ENCODE measurements at places on chromosomes 5 and 9.

GRCh38 chr5:142014911-142015584 lies 2.2 kb upstream of the GNPDA1 start:
- DNase-seq = peak; percentile 86

DNA sequence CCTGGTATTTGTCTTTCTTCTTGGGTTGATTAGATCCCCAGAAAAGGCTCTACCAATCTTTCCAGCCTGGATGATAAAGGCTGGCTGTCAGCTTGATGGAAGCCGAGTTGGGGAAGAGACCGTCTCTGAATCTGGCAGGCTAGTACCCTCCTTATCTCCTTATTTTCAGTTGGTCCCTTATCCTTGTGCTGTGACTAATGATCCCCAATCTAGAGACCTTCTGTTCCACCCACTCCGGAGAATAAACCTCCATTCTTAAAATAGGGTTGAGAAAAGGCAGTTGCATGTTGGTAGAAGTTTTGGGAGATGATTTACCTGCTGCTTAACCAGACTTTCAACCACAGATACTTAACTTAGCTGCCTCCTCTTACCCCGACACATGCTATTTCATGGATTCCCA lies 52.3 kb downstream of the PRKACG start:
- DNase-seq = no peak

DNA sequence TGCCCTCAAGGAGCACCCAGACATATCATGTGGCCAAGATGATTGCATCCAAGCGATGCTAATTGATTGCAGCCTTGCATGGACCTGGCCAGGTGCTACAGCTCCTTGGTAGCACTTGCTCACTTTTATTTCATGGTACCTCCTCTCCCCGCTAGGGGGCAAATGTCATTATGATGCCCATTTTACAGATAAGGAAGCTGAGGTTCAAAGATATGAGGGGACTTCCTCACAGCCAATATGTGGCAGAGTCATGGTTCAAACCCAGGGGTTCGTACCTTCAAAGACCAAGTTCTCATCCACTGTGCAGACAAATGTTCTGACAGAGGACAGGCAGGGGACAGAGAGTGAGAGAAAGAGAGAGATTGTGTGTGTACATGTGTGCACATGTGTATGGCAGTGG lies 21.9 kb upstream of the KCNMB1 start:
- DNase-seq = peak; percentile 37

DNA sequence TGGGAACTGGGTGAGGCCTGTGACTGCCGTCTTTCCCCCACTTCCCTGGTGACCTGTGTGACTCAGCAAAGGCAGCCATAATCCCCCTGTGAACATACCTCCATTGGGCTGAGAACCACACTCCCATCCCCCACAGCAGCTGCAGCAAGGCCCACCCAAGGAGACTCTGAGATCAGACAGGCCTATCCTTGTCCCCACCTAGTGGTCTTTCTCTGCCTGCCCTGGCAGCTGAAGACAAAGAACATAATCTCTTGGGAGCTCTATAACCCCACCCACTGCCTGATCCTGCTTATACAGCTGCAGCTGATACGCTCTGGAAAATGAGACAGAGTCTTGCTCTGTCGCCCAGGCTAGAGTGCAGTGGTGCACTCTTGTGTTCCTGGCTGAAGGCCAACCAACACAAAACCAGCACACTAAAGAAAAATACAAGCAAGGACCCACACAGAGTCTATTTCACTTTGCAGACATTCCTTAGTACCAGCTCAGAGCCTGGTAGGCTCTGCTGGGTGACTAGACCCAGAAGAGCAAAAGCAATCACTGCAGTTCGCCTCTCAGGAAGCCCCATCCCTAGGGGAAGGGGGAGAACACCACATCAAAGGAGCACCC lies 106.7 kb downstream of the MCTP1 start:
- no peak for DNase-seq

- no peak for DNase-seq
Measured at GRCh38 chr5:32597041-32597629, 11.8 kb downstream of the SUB1 start.

GRCh38 chr9:127224178-127224882 lies 40.2 kb upstream of the GARNL3 start:
- DNase-seq = peak; percentile 84

DNA sequence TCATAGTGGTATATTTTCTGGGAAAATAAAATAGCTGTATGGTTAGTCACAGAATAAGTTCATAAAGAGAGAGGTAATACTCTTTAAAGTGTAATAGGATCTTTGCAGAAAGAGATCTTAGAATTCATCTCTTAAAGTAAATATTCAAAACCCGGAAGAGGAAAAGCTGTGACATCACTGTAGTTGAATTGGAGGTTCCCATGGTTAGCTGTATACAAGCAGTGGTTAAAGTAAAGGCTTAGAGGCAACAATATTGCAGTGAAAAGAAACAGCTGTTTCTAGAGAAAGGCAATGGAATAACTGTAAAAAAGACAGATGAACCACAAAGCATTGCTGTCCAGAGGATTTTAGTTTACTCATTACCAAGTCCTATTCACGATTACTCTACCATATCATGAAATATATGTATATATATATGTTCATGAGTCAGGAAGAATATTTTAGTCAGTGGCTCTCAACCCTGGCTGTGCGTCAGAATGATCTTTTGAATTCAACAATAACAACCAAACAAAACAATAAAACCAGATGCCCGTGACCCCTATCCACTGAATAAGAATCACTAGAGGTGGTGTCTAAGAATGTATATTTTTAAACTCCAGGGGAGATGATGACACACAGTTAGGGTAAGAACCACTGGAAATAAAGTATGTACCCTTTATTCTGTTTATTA lies 4.7 kb downstream of the ERCC6L2 start:
- peak; percentile 21 for DNase-seq

DNA sequence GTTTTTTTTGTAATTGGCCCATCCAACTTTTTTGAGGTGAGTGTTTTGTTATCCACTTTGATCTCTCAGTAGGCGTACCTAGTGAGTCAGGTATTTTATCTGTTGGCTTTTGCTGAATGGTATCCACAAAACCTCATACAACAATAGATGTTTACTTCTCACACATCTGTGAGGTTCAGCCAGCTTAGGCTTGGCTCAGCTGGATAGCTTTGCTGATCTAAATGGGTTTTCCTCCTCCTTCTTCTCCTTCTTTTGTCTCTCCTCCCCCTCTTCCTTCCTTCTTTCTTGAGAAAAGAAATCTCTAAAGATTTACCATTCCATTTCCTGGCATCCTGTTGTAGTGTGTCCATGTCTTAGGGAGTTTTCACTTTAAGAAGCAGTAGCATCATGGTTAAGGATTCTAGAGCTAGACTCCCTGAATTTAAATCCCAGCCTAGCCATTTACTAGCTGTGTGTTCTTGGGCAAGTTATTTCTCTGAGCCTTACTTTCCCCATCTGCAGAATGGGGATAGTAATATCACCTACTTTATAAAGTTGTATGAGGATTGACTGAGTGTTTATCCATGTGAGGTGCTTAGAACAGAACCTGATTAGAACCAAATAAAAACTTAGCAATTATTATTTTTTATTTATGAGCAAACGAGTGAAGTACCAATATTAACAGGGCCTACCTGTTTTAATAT lies 126.3 kb downstream of the ARHGAP26 start:
- no peak for DNase-seq

- no peak for DNase-seq
Measured at GRCh38 chr9:123772967-123773366, 157.0 kb downstream of the DENND1A start.

DNA sequence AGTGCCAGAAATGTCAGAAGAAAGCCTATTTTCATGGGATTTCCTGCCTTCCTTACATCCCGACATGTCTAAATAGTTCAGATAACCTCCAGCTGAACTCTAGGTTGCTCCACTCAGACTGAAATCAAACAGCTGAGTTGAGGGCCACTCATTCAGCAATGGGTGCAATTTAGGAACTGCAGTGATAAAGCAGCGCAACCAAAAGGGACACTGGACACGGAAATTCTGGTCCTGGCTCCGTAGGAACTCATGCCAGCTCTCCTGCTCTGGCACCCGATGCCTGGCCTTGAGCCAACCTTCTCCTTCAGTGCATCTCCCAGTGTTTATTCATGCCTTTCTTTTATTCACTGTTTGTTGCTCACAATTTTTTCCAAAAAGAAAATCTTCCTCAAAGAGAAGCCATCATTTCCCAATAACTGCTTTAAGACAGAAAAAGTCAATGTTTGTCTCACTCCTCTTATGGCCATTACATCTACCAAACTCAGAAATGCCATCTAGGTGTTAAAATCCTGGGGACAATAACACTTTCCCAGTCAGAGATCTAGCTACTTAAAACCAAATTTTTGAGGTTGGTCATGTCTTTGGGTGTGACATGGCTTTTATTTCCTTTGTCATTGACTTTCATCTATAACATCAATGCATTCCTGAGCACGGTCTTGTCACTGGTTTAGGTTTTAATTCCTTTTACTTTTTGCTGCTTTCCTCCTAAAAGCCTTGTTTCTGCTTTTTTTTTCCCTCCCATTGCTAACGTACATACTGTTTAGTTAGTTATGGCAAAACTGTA lies 126.9 kb downstream of the PDE4D start:
- DNase-seq = no peak

DNA sequence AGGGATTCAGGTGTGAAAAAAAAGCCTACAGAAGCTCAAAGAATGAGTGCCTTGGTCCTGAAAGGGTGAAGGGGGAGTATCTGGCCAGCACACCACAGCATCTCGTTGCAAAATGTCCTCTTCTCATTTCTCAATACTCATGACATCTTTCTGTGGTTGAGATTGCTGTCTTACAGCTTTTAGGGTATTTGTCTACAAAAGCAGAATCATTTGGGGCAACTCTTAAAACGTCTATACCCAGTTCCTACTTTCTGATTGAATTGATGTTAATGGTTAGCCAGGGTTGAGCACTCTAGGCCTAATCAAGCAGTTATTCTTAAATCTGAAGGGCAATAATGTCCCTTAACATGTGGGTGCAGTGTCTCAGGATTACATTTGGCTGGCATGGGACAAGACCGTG lies 21.2 kb upstream of the PCSK5 start:
- no peak for DNase-seq

GRCh38 chr5:178359738-178360137 lies 127.1 kb upstream of the PHYKPL start:
- no peak for DNase-seq

DNA sequence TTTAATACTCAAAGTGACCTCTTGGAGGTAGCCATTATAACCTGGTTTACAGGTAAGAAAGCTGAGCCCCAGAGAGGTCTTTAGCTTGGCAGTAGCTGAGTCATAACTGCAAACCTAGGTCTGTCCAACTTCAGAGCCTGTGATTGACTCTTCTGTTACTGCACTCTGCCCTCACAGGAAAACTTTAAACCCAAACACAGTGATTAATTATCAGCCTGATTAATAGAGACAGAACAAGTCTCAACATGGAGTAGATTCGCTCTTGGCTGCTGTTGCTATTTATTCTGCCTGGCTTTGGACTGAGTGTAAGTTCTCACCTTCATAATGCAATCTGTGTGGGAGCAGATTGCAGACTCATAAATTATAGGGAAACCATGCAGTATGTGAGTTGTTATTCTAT lies 27.4 kb upstream of the TXN start:
- no peak for DNase-seq

DNA sequence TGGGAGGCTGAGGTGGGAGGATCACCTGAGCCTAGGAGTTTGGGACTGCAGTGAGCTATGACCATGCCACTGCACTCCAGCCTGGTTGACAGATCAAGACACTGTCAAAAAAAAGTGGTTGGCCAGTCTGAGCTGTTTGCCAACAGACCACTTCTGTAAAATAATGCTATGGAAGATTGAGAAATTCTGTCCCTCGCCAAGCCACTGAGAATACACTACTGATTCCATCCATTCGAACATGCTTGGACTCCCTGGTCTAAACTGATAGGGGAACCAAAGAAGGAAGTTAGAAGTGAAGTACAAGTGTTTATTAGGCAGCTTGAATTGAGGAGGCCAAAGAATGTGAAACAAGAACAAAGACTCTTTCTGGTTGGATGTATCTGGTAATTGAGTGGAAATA lies 27.2 kb downstream of the ENC1 start:
- DNase-seq = no peak

- DNase-seq = no peak
Measured at GRCh38 chr5:50663636-50664035, 2.8 kb upstream of the PARP8 start.

DNA sequence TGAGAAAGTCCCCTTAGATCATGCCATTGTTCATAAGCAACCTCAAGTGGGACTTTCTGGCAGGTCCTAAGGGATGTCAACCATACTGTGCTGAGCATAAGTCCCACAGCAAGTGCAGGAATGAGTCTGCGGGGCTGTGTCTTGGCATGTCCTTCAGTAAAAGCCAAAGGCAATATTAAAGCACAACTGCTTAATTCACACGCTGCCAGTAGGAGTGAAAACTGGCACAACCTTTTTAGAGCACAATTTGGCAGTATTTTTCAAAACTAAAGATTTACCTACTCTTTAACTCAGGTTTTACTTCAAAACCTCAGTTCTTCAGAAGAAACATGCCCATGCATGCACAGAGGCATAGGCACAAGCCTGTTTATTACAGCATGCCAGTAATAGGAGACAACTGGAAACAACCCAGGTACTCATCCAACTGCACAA lies 24.4 kb upstream of the SMAD5 start:
- no peak for DNase-seq

DNA sequence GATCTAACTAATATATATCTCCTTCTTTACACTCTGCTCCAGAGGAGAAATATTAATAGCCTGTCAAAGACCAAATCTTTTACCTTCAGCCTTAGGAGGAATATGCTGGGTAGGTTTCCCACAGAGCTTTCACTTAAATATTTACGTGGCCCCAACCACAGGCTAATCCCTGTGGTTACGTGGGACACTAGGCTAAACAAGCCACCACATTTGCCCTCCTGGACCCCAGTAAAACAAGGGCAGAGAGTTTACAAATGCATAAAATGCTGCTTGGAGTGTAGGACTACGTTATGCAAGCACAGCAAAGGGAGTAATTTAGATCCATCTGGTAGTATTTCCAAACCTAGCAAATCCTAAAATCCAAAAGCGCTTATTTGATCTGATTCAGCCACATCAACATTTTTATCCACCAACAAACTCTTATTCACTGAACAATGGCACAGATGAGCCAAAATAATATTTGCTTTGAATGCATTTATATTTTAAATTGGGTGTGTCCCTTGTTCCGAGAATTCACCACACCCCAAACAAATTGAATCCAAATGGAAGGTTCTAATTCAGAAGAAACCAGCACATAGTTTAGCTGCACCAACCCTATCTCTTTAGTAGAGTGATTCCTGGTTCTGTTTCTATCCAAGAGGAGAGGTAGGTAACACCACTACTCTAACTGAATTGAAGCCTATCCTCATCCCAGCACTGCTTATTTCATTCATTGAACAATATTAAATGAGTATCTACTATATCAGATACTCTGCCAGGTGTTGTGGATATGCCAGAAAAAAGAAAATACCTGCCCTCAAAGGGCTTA lies 179.0 kb downstream of the TSSK1B start:
- no peak for DNase-seq
